Nephron progenitor cell (in vitro differentiated cells): ENCODE measurements at places on chromosomes 3 and 15.

- H3K27me3 ChIP-seq = no peaks in the 10 kb centered on the region
- peaks cover 5% of the 10 kb centered on the region for H3K4me1 ChIP-seq
- H3K36me3 ChIP-seq = peaks cover 13% of the 10 kb centered on the region
- no peak overlapping the region for H3K4me3 ChIP-seq
- no peak overlapping the region for H3K27ac ChIP-seq
These were observed 978 bp upstream of the RSL24D1 start for GRCh38 chr15:55197719-55198118.

- no peak overlapping the region for H3K4me3 ChIP-seq
- no peaks in the 10 kb centered on the region for H3K27me3 ChIP-seq
- H3K4me1 ChIP-seq = no peaks in the 10 kb centered on the region
- no peak overlapping the region for H3K27ac ChIP-seq
- peaks cover 57% of the 10 kb centered on the region for H3K36me3 ChIP-seq
These were observed 77.8 kb downstream of the NBEAL2 start for GRCh38 chr3:47057212-47057671.

- peaks cover 6% of the 10 kb centered on the region for H3K27me3 ChIP-seq
- H3K4me3 ChIP-seq = no peak overlapping the region
- H3K36me3 ChIP-seq = peaks cover 24% of the 10 kb centered on the region
- DNase-seq = no peak
These were observed 7.6 kb downstream of the XXYLT1 start for GRCh38 chr3:195263193-195263924.

GRCh38 chr15:95127356-95127755, 896.0 kb downstream of the MCTP2 start:
- H3K27me3 ChIP-seq = no peaks in the 10 kb centered on the region
- H3K27ac ChIP-seq = peak overlapping the region; percentile 77
- peaks cover 38% of the 10 kb centered on the region for H3K4me1 ChIP-seq
- DNase-seq = no peak
- H3K36me3 ChIP-seq = no peaks in the 10 kb centered on the region

DNA sequence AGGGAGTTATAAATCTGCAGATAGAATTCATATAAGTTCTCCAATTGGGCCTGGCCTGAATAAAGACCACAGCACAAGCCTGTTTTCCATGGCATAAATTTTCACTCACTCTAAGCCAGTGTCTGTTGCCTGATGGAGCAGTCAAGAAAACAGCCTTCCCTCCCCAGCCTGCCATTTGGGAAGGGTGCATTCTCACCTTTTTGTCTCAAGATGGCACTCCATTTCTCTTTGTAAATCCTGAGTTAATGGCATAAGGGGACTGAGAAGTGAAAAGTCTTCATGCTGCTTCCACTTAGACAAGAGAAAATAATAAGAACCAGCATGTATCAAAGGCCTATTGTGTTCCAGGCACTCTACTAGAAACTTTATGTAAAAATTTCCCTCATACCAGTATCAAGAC, 115.6 kb upstream of the MANF start:
- H3K27ac ChIP-seq = no peak overlapping the region
- H3K27me3 ChIP-seq = no peaks in the 10 kb centered on the region
- H3K4me1 ChIP-seq = peaks cover 13% of the 10 kb centered on the region

DNA sequence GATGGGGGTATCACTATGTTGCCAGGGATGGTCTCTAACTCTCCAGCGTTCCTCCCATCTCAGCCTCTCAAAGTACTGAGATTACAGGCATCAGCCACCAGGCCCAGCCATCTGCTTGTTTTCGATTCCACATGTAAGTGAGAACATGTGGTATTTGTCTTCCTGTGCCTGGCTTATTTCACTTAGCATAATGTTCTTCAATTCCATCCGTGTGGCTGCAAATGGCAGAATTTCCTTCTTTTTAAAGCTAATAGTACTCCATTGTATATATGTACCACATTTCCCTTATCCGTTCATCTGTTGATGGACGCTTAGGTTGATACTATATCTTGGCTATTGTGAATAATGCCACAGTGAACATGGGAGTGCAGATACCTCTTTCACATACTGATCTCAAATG, 70.6 kb downstream of the ASB7 start:
- H3K27ac ChIP-seq = no peak overlapping the region
- H3K4me3 ChIP-seq = no peak overlapping the region
- no peaks in the 10 kb centered on the region for H3K36me3 ChIP-seq
- no peak for DNase-seq

- no peak for DNase-seq
- H3K36me3 ChIP-seq = no peaks in the 10 kb centered on the region
- H3K4me1 ChIP-seq = no peaks in the 10 kb centered on the region
- no peaks in the 10 kb centered on the region for H3K27me3 ChIP-seq
These were observed 230.4 kb upstream of the DCBLD2 start for GRCh38 chr3:99131876-99132275.

GRCh38 chr3:72614394-72615074, 233.7 kb downstream of the SHQ1 start:
- no peak overlapping the region for H3K4me3 ChIP-seq
- H3K27ac ChIP-seq = peak overlapping the region; percentile 5
- H3K4me1 ChIP-seq = peaks cover 23% of the 10 kb centered on the region

- DNase-seq = no peak
- no peak overlapping the region for H3K4me3 ChIP-seq
- peaks cover 29% of the 10 kb centered on the region for H3K4me1 ChIP-seq
- no peak overlapping the region for H3K27ac ChIP-seq
- peaks cover 4% of the 10 kb centered on the region for H3K27me3 ChIP-seq
These were observed 167.4 kb upstream of the LPP start for GRCh38 chr3:187986514-187986934.

GRCh38 chr15:77455696-77456321, 35.1 kb downstream of the HMG20A start:
- H3K27ac ChIP-seq = no peak overlapping the region
- DNase-seq = no peak
- no peaks in the 10 kb centered on the region for H3K27me3 ChIP-seq
- no peak overlapping the region for H3K4me3 ChIP-seq

DNA sequence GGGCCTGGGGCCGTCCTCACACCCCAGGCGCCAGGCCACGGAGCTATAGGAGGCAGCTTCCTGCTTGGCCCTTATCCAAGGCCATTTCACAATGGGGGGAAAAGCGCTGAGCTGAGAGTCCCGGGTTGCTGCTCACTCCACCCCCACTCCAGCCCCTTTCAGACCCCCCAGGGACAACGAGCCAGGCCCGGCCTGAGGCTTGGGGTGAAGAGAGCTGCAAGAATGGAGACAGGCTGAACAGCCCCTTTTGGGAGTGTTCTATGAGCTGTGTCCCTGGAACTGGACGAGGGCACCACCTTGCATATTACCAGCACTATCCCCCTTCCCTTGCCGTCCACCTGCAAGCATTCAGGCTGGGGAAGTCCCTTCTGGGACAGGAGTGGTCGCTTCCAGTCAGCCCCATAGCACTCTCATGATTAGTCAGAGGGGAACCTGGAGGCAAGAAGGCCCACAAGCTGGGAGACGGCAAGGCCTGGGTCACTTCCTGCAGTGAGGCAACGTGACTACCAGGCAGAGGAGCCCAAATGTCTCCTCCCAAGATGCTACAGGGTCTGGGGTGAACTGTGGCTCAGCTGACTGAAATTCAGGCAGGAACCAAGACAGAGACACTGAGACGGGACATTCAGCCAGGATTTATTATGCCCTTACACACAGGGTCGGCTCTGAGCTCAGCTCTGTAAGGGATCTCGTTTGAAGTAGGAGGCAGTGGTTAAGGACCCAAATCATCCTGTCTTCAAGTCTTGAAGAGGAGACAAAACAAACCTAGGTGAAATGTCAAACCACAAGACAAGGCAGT, 8.6 kb upstream of the SRP14 start:
- peaks cover 94% of the 10 kb centered on the region for H3K4me1 ChIP-seq
- H3K27ac ChIP-seq = peak overlapping the region; percentile 95
- DNase-seq = no peak
- no peaks in the 10 kb centered on the region for H3K27me3 ChIP-seq
- H3K4me3 ChIP-seq = peak overlapping the region; percentile 47

- H3K4me3 ChIP-seq = no peak overlapping the region
- DNase-seq = no peak
- peak overlapping the region; percentile 31 for H3K27ac ChIP-seq
- H3K27me3 ChIP-seq = no peaks in the 10 kb centered on the region
These were observed 71.6 kb downstream of the CHAC1 start for GRCh38 chr15:41024885-41025284.

GRCh38 chr3:194120789-194121770, 14.9 kb upstream of the HES1 start:
- DNase-seq = no peak
- no peak overlapping the region for H3K27ac ChIP-seq
- H3K36me3 ChIP-seq = no peaks in the 10 kb centered on the region
- H3K27me3 ChIP-seq = peaks cover 70% of the 10 kb centered on the region

- peaks cover 26% of the 10 kb centered on the region for H3K4me1 ChIP-seq
- peaks cover 2% of the 10 kb centered on the region for H3K27me3 ChIP-seq
- peaks cover 12% of the 10 kb centered on the region for H3K36me3 ChIP-seq
- H3K4me3 ChIP-seq = no peak overlapping the region
- peak overlapping the region; percentile 74 for H3K27ac ChIP-seq
These were observed 57.1 kb upstream of the RPL32 start for GRCh38 chr3:12898290-12898964.

DNA sequence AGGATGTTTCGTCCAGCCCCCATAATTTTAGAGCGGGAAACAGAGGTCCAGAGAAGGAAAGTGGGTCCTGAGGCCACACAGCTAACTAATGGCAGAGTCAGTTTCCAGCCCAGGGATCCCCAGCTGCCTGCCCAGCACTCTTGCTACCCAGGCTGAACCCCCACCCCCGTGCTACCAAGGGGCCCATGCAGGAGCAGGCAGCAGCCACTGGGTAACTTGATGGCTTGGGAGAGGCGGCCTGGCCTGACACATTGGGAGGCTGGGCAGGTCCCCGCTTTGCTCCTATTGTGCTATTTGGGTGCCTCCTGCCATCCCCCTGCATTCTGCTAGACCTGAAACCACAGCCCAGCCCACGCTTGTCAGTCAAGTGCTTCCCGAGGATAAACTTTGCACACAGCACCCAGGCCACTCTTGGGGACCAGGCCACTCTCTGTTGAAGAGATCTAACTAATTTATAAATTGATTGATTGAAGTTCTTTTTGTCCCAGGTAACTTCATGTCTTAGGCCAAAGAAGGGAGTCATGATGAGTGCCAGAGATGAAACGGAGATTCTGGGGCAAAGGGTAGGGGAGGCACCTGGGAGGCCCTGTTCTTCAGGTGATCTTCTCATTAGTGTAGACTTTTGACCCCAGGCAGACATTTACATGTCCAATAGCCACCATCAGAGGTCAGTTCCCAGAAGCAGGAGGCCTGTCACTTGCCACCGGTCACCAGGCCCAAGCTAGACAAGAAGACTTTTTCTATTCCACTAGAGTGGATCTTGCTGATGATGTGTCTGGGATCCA, 7.0 kb downstream of the PAK6 start:
- H3K4me1 ChIP-seq = peaks cover 12% of the 10 kb centered on the region
- no peak overlapping the region for H3K27ac ChIP-seq
- DNase-seq = no peak
- peaks cover 38% of the 10 kb centered on the region for H3K27me3 ChIP-seq
